ENCODE measurements at places on chromosomes 4 and X. TPM values are rescaled to one million over a fixed set of nuclear protein-coding genes. Genes with fewer than 3 reads are reported as not detected.

Gene NXF3
- not detected for polyA plus RNA-seq

GRCh38 chr4:48945981-48946380 lies 39.4 kb upstream of the OCIAD2 start:
- DNase-seq, result no peak

Gene NIPAL1
- 0.89 TPM for polyA plus RNA-seq

DNA sequence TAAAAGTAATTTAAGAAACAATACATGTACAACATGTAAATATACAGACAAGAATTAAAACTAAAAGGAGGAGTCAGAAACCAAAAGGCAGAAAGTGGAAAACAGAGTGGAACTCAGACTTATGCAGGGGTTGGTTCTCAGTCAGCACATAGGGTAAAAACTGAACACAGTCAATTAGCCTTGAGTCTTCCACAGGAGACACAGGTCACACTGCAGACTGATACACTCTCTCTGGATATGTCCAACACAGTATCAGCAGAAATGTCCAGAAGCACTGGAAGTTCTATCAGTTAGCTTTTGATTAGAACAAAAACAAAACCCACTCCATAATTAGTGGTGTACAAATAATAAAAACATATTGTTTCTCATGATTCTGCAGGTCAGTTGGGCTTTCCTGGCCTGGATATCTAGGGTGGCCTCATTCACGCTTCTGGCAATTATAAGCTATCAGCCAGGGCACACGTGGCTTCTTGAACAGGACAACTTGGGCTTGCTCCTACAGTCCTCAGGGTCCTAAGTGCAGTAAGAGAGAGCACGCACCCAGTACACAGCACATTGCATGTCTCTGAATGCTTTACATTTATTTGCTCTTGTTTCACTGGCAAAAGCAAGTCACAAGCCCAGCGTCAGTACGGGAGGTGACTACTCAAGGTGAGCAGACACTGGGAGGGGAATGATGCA lies 21.6 kb downstream of the TEC start:
- DNase-seq, result no peak

DNA sequence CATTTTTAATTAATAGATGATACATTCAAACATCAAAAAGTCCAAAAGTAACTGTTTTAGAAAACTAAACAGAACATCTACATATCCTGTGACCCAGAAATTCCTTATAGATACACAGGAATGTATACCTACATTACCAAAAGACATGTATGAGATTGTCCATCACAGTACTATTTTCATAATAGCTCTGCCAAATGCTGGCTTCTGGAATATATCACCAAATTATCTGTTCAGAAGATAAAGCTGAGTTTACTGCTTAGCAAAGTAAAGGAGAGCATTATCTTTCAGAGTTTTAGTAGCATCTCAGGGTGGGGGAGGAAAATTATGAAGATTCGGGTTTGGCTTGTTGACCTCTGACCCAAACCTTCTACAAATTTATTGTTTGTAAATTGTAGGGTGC lies 368.9 kb upstream of the SLC7A11 start:
- no peak for DNase-seq

GRCh38 chrX:80388206-80388605 lies 32.0 kb upstream of the TENT5D start:
- DNase-seq, result no peak

DNA sequence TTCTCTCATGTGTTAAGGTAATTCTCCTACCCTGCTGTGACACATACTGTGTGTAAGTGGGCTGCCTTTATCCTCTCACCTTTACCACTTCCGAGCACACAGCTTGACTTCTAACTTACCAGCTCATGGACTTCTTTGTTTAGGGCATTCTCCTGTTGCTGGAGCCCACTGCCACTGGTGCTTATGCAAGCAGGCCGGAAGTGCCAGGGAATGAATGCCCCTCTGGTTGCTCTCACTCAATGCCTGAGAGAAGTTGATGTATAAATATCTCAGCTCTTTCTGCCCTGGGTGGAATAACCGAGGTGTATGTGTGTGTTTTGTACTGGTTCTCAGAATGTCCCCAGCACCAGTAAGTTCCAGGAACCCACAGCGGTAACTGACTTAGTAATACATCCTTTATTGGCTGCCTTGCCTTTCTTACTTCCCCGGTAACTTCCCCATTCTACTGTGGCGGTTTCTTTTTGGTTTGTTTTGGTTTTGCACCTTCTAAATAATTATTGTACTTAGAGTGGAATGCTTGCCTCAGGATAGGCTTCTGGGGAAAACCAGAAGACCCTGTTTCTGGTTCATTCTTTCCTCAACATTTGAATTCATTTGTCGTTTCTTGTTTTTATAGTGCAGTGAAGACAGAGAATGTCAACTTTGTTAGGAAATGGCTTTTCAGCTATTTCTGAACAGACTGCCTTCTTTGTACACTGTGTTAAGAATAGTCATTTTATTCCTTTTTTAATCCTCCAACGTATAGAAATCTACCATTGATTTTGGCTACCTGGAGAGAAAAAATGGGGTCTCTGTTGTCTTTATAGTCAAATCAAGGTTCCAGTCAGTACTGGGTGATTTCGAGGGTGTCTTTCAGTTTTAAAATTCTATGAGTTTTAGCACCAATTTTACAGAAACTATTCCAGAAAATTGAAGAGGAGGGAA lies 45.4 kb downstream of the CXorf58 start:
- DNase-seq, result no peak

Gene PAGE2
- not detected for polyA plus RNA-seq

GRCh38 chrX:53050841-53051240 lies 2.3 kb downstream of the GPR173 start:
- no peak for DNase-seq

Gene BTC
- polyA plus RNA-seq, result not detected

Gene PARM1
- 0.09 TPM for polyA plus RNA-seq

DNA sequence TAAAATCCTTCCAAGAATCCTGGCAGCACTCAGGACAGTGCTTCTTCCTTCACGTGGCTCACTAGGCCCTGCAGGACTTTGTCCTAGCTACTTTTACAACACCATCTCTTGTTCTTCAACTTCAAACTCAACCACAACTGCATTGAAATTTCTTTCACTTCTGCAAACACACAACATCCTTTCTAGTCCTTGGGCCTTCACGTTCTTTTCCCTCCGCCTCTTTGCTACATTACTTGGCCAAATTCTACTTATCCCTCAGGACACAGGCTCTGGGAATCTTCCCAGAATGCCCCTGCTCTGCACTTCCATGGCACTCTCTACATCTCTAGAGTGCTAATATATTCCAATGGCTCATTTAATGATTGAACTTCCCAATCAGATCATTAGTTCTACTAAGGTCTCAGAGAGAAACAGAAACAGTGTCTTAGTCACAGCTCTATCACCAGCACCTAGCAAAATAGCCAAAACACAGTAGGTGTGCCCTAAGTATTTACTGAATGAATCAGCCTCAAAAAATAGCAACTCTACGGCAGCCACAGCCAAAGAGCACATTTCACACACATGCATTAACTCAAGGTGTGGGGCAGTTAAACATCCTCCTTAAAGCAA lies 73.3 kb downstream of the MANBA start:
- peak; percentile 43 for DNase-seq

Gene TBC1D14
- 29.8 TPM for polyA plus RNA-seq

DNA sequence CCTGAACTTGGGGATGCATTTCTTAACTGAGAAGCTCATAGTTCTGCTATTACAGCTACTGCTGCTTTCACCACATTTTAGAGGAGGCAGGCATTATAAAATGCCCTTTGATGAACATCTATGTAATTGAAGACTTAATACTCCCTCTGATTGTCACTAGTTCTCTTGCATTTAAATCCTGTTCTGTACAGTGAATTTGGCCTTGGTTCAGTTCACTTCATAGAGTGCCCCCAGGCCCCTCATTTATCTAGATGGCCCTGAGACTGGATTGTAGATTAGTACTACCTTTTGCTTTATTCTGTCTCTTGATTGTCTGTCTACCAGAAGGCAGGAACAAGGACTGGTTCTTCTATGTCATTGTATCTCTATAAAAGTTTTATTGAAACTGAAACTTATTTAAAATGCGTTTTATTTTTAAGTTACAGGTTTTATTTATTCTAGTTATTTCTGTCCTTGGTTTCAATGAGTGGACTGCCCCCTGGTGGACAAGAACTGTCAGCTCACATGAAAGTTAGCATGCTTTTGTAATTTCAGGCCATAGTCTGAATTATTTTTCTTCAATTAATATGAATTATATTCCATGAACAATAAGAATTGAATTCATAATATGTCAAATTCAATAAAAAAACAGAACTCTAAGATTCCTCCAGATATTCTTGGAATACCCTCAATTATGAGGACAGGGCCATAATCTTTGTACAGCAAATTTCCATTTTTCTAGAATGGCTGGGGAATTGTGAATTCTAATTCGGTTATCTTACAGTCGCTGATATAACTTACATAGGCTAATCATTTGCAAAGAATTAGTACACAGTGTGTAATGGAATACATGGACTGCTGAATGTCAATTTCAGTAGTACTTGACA lies 47.2 kb upstream of the TMEM33 start:
- peak; percentile 64 for DNase-seq

DNA sequence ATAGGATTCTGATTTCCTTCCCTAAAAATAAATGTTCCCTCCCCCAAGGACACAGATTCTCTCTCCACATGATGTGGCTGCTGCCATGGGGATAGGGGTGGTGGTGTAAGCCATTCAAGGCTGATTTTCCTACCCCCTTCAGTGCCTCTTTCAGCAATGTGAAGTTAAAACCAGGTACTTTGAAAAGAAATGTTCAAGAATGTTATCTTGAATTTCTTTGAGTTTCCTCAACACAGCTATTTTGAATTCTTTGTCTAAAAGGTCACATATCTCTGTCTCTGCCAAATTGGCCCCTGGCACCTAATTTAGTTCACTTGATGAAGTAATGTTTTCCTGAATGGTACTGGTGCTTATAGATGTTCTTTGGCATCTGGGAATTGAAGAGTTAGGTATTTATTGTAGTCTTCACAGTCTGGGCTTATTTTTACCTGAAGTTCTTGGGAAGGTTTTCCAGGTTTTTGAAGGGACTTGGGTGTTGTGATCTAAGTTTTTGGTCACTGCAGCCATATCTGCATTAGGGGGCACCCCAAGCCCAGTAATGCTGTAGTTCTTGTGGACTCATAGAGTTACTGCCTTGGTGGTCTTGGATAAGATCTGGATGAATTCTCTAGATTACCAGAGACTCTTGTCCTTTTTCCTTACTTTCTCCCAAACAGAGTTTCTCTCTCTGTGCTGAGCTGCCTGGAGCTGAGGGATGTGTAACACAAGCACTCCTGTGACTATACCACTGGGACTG lies 7.6 kb upstream of the DIPK2B start:
- DNase-seq, result no peak

DNA sequence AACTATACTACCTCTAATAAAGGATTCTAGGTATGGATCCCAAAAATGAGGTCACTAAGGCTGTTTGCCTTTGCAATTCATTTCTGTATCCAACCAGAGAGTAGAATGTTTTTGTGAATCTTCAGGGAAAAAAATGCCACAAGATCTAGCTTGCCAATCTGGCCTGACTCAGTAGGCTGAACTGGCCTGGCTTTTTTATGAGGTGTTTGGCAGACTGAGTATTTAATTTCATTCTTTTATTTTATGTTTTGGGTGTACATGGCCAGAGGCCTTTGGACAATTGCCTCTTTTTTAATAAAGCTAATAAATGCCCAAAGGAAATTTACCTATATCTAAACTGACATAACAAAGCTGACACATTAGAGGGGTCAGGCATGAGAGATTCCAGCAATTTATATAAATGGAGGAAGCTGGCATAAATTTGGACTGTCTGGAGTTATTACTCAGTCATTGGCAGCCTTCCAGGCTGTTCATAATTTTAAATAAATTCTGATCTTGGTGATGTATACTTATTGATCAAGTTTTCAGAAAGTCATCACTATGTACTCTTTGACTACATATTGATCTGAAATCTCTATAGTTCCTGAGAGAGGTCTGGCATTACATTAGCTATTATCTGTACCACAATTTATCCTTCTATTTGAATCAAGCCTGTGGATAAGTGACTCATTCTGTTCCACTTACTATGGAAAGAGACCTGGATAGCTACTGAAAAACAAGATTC lies 376.4 kb upstream of the NOCT start:
- DNase-seq, result peak; percentile 28

GRCh38 chr4:67456577-67457196 lies 88.6 kb downstream of the CENPC start:
- DNase-seq, result no peak

DNA sequence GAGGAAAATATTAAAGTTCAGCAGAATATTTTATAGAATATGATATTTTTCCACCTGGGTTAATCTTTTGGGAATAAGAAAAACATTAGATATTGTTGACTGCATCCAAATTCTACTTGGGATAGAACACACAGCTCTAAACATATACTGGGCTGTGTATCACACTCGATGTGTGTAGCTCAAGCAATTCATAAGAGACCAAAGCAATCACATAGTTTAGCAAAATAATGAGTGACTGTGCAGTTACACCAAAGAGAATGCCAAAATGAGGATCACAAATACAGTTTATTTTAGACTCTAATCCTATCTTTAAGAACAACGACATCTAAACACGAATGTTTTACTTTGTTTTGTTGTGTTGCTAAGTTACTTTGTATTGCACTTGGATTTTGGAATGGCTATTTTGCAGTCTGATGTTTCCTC lies 101.2 kb downstream of the CBR4 start:
- DNase-seq, result peak; percentile 28

Gene CPE
- 11.8 TPM for polyA plus RNA-seq

DNA sequence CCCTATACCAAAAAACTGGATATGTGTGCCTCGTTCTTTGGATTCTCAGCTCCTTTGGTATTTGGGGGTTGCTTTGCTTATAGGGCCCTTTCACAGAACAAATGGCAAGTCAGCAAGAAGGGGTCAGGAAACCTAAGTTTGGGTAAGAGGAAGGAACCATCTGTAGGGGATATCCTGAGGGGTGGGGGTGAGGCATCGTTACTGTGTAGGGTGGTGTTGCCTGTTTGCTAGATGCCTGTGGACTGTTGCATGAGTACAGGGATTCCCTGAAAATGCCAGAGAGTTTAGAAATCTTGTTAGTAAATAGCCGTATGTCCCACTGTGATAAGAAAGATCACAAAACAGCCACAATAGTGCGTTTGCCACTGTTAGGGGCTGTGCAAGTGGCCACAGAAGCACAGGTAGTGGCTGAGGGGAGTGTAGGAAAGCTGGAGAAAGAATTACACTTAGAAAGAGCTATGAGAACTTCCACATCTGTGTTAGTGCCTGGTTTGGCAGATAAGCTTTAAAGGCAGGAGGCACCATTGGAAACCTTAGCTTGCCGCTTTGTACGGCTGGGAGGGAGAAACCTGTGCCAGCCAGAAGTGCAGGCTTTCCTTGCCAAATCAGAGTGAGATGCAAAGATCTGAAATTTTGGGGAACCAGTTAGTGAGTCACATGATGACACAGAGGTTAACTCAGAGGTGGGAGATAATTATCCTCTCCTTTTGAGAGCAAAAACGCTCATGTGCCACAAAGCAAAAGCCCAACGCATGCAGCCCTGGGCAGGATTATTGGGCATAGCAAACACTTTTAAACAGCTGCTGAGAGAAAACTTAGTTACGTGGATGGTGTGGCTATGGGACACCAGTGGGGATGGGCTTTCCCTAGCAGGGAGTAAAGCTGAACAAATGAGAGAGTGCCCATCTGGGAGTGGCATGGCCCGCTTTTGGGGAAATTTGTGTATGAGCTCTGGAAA lies 343.7 kb downstream of the ARAP2 start:
- DNase-seq, result no peak

Gene DKK2
- 0.39 TPM for polyA plus RNA-seq
